ENCODE measurements at places on chromosomes 3 and 15.

DNA sequence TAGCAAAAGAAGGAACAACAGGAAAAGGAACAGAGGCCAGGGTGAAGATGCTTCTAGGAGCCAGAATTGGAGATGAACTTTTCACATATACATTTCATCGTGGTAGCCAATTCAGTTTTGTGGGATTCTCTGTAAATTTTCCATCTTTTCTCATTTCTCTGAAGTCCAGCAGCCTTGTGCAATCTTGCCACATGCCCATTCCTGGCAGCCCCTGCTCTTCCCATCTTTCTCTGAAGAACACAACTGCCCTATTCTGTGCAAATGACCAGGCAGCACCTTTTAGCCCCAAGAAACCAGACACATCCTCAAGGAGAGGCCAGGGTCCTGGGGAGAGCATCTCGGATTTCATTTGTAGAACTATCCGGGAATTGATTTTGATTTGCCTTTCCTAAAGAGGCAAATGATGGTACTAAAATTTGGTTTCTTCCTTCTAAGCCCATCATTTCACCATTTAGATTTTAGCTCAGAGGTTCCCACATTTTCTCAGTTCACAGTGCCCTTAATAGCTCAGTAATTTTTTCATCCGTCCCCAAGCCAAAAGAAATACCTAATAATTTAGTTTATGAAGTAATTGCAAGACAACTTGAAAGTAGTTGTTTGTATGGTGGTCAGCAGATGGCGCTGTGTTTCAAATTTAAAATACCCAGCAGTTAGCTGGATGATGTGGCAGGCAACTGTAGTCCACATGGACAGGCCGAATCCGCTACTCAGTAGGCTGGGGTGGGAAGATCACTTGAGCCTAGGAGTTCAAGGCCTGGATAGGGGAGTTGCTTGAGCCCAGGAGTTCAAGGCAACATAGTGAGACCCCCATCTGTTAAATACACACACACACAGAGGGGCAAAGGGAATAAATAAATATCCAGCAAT is 61.3 kb upstream of the ACKR4 start:
- DNase-seq: peak; percentile 77

GRCh38 chr15:67024998-67025368 is 40.4 kb upstream of the SMAD3 start:
- no peak for DNase-seq

DNA sequence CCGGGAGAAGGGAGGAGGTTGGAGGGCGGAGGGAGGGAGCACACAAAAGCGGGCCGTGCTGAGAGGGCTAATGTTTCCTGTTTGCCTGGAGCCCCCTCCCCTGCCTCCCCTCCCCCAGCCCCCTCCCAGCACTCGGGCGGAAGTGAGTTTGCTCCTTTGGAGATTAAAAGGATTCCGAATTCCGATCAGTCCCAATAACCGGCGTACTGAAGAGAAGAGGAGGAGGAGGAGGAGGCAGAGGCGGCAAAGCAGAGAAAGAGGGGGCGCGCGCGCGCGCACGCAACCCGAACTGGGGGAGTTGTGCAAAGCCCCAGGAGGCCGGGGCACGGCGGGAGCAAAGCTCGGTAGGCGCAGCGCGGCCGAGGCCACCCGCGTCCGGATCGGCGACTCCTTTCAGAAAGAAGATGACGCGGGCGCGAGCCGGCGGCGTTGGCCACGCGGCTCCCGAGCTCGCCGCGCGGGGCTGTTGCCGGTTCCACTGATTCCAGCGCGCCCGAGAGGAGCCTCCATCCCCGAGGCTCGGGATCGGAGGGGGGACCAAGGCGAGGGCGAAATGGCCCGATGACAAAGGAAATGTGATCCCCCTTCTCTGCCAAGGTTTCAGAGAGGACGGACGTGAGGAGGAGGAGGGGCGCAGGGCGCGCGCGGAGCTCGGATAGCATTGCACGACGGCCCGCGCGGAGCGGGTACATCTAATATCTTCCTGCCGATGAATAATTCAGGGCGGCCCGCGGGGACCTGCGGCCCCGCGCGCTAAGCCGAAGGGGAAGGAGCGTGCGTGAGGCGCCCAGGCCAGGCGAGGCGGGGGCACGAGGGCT is 1.1 kb upstream of the TRIM71 start:
- DNase-seq: no peak

DNA sequence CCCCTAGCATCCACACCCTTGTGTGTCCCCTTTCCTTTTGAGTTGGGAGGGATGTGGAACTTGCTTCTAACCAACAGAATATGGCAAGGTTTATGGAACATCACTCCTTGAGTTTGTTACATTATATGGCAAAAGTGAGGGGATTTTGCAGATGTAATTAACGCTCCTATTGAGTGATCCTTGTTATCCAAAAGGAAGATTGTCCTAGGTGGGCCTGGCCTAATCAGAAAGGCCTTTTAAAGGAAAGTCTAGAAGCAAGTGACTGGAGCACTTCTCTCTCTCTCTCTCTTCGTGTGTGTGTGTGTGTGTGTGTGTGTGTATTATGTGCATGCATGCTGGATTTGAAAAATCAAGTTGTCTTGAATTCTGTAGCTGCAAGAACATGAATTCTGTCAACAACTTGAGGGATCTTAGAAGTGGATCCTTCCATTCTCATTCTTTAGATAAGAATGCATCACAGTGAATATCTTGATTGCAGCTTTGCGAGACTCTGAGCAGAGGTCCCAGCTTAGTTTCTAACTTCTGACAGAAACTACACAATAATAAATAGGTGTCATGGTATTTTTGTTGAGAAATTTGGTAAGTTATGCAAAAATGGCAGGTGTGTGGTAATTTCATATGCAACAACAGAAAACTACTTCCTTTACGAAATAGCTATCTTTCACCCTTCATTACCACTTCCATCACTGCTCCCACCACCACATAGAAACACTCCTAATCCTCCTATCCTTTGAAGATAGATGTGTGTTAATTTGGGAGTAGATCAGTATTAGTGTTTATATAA is 360.9 kb upstream of the CBLB start:
- DNase-seq: no peak

DNA sequence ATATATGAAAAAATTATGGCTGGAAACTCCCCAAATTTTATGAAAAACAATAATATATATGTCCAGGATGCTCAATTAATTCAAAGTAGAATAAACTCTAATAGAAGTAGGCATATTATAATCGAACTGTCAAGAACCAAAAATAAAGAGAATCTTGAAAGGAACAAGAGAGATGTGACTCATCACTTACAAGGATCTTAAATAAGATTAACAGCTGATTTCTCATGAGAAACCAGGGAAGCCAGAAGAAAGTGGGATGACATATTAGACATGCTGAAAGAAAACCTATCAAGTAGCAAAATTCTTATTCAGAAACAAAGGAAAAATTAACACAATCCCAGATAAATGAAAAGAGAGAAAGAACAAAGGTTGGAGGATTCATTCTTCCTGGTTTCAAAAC is 66.8 kb downstream of the FAIM start:
- DNase-seq: no peak

GRCh38 chr15:85986116-85986515 is 93.6 kb upstream of the AGBL1 start:
- DNase-seq: no peak

- DNase-seq: no peak
These were observed 84.8 kb downstream of the XXYLT1 start for GRCh38 chr3:195186041-195186709.

DNA sequence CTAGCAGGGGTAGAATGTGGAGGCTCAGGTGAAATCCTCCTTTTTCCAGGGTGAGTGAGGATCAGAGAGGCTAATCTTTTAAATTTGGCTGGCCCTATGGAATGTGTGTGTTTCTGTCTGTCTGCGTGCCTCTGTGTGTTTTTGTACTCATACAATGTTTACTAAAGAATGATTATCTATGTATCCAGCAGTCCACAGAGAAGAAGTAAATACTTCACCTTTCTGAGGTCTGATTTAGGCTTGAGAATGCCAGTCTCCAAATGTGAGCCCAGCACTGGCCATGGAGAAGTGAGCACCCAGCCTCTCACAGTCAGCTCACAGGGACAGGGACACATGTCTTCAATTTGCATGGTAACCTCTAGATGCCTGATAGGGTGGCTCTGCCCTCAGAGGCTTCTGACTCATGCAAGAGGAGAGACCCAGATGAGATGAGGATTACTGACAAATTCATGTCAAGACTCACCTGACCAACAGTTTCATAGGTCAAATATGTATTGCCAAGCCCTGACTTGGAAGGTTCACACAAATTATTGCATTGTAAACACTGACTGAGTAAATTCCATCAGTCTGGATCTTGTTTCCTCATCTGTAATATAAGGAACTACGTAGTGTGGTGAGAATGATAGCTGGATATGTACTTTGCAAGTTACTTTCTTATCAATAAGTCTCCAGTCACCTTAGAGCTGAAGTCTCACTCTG is 31.0 kb downstream of the ENTPD3 start:
- DNase-seq: no peak

DNA sequence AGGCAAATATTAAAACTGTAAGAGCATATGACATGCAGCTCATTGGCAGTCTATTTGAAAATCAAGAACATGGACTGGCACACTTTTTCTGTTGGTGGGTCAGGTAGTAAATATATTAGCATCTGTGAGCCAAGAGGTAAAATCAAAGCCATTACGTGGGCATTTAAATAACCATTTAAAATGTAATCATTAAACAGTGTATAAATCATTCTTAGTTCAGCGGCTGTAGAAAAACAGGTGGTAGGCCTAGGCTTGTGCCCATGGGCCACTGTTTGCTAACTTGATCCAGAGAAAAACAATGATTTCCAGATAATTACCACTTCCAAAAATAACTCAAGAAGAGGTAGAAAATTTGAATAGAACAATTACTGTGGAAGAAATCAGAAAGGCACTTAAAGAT is 105.1 kb downstream of the CHST2 start:
- DNase-seq: no peak
